NAMALWA (cell line): ENCODE measurements at places on chromosomes 12 and 14.

DNA sequence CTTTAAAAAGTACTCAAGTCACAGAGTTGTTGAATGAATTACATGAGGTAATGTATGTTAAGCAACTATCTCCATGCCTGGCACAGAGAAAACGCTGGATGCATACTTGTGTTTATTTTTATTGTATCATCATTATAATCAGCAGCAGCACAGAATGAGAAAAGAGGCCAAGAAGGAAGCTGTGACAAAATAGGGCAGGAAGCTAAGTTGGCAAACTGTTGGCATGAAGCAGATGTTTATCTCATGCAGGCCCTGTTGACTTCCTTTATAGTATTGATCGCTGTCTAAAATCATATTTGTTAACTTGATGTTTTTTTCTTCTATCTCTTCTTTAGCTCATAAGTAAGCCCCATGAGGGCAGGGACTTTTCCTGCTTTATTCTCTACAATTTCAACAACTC lies 466.6 kb downstream of the TRHDE start:
- no peak for DNase-seq

GRCh38 chr14:104150136-104151025 lies 12.0 kb downstream of the KIF26A start:
- DNase-seq: peak; percentile 53

GRCh38 chr12:33437598-33437997 lies 2.0 kb downstream of the SYT10 start:
- DNase-seq: no peak

DNA sequence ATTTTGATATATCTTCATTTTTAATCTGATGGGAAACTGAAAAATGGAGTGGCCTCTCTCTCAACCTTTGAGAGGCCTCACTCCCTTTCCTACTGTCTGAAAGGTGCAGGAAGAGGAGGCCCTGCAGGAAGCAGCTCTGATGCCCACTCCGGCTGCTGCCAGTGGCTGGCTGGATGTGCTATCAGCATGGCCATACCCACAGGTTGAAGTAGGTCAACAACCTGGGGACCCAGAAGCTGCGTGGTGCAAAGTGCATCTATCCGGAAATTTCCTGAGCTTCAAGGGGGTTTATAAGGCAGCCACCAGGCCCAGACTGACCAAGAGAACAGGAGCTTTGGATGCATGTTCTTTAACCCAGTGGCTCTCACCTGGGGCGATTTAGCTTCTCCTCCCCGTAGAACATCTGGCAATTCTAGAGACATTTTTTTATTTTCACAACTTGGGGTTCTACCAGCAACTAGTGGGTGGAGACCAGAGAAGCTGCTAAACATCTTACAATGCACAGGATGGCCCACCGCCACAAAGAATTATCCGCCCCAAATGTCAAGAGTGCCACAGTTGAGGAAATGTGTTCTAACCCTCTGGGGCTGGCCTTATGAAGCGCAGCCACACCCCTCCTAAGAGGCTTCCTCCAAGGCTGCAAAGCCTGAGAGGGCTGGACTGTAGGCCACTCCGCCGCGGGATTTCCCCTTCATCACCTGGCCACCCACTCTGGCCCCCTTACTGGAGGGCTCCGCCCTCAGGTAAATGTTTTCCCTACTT lies 8.2 kb upstream of the BATF start:
- peak; percentile 6 for DNase-seq

DNA sequence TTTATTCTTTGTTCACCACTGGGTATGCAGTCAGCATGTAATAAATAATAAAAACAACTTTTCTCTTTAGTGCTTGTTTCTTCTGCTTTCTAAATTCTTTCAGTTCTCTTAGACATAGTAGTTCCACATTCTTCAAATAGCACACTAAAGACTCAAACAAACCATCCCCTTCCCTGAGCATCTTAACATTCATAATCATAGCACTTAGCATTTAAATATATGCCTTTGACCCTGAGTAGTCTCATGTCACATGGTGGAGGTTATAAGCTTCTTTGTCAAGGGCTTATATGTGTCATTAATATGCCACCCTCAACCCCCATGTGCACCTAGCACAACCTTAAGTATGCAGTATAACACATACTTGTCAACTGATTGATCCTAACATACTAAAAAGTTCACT lies 212.7 kb downstream of the PHLDA1 start:
- DNase-seq: no peak

DNA sequence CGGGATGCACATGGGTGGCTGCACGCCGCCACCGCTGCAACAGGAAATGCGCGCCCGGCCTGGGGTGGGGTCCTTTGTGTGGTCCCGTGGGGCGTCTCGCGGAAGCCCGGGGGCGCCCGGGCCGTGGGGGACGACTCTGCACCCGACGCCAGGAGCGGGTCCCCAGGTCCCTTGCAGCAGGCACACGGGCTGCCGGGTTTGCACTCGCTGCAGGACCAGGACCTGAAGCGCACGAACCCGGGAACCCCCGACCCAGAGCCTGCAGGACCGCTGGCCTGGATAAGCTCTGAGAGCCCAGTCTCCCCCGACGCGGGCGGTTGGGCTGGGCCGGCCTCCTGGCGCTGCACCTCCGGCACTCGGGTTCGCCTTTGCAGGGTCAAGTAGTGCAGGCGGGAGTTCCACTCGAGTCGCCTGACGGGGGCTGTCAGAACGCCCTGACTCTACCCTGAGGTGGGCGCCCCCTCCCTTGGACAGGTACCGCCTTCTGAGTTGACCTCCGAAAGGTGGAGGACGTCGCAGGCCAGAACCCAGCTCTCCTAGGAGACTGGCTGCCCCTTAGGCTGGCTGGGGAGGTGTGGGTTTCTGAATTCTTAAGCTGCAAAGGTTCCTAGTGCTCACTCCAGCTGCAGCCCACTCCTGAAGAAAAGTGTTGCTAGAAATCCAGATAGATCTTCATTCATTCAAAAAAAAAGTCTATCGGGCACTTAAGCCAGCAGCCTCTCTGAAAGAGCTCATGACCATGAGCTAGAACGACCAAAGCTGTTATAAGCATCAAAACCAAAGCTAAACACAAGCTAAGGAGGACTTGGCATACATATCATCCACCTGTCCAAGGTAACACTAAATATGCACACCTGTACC lies 68.0 kb downstream of the RNF34 start:
- peak; percentile 30 for DNase-seq

GRCh38 chr12:6372403-6373003 lies 2.9 kb downstream of the SCNN1A start:
- no peak for DNase-seq

GRCh38 chr12:50240792-50241114 lies 42.6 kb downstream of the LIMA1 start:
- no peak for DNase-seq
